COR-L47 (cell line): ENCODE measurements at places on chromosomes 1 and 21.
A peak's percentile ranks its signal among the peaks of the same experiment; 100 is the strongest.

GRCh38 chr21:43985690-43986251 is 26.3 kb upstream of the TRAPPC10 start:
- DNase-seq = no peak

DNA sequence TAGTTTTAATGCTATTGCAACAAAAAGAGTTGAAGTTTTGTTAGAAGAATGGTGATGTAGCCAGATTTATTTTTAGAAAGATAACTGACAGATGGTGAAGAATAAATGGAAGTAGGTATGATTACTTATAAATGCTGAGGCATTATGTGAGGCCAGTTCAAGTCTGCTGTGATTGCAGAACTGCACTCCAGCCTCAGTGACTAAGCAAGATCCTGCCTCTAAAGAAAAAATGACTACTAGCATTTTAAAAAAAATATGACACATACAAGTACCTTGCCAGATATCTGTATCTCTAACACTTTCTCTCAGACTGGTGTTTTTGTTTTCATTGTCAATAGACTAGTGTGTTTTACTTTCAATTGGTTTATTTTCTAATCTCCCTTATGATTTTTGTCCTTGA is 1242.4 kb upstream of the ADGRL4 start:
- no peak for DNase-seq

DNA sequence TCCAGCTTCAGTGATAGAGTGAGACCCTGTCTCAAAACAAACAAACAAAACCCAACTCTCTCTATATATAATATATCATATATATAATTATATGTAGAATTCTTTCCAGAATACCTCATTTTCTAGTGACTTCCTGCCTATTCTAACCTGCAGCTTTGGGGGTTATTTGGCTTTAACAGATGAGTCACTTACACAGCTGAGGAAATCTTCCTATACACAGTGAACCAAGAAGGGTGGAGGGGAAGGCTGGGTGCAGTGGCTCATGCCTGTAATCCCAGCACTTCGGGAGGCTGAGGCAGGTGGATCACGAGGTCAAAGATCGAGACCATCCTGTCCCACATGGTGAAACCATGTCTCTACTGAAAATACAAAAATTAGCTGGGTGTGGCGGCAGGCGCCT is 9.2 kb downstream of the RAB29 start:
- DNase-seq = no peak

GRCh38 chr1:63638875-63639274 is 45.7 kb downstream of the PGM1 start:
- no peak for DNase-seq

DNA sequence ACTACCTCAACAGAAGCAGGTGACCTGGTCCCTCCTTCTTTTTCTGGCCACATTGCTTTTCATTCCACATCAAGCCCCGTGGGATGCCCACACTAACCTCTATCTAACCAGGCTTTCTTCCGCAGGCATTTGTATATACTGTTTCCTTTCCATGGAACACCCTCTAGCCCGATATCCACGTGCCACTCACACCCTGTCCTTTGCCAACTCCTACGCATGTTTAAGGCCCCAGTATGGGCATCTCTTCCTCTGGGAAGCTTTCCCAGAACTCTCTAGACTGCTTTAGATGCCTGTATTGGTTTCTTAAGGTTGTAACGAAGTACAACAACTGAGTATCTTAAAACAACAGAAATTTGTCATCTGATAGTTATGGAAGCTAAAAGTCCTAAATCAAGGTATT is 121.0 kb downstream of the TNR start:
- no peak for DNase-seq

- DNase-seq = peak; percentile 57
Measured at GRCh38 chr1:93446837-93447451, 974 bp upstream of the FNBP1L start.

DNA sequence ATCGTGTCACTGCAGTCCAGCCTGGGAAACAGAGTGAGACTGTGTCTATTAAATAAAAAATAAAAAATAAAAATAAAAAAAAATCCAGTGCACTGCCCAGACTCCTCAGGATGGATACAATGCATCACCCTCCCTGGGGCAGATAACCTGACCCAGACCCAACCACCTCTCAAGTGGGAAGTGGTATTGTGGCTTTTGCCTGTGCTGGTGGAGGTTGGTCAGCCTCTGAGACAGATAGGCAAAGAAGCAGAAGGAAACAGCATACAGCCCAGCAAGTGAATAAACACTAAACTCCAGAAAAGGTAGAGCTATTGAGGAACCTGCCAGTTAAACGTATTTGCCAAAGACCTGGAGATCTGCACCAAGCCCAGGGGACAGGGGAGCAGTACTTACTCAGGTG is 22.0 kb downstream of the HHIPL2 start:
- DNase-seq = no peak

GRCh38 chr1:158095737-158096335 is 84.9 kb upstream of the CD1D start:
- DNase-seq = peak; percentile 24

GRCh38 chr1:39711104-39711965 is 20.1 kb upstream of the HPCAL4 start:
- no peak for DNase-seq

- DNase-seq = no peak
Measured at GRCh38 chr1:165137551-165138316, 218.8 kb downstream of the LMX1A start.

DNA sequence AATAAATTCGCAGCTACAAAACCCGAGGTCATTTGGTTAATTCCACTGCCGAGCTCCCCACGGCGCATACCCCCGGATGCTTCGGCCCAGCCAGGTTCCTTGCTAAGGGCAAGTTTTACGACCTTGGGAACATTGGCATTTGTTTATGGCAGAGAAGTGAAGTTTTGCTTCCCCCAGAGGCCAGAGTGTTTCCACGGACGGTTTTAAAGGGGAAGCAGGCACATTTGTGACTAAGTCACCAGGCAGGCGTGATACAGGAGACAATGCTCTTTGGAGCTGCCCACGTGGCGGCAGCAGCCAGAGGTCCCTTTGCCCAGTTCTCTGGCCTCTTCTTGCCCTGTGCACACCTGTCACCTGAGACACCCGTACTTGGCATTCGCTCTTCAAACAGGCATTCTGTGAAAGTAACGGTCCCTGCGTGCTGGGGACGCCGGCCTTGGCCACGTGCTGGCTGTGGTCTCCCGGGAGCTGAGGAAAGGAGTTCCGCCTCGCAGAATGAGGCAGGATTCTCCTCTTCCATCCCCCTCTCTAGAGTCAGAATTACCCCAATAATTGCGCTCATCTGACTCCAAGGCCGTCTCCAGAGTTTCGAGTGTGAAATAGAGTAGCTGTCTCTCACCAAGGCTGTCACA is 138.3 kb downstream of the PRDM16 start:
- DNase-seq = no peak

DNA sequence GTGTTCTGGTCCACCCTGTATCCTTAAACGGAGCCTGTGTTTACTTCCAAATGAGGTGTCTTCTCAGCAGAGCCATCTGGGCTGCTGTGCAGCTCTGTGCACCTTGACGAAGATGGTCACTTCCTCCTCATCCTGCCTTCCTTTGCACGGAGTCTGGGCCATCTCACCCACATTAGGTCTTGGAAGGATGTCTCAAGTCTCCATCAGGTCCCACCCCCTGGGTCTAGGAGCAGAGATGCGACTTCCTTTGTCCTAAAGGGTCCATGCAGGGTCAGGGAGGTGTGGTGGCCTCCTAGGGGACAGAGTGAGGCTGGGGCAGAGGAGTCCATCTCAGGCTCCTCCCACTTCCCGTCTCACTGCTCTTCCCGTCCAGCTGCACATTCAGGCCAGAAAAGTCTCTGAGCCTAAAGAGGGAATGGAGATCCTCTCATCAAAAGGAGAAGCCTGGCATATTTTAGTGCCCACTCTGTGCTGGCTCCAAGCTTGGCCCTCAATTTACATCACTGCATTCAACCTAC is 209.2 kb downstream of the MATN1 start:
- DNase-seq = no peak

DNA sequence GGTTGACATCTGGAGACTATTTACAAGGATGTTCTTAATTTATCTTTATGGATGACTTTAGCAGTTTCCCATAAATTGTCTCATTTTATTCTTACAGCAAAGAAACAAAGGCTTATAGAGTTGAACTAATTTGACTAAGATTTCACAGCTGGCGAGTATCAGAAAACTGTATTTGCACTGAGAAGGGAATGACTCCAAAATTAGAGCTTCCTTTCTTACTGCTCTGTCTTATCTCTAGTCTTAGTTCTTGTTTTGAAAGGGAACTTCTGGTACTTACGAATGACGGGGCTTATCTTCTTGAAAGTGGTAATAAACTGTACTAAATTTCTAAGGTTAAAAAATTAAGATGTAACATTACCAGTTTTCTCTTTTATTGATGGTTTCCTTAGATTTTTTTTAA is 13.6 kb downstream of the CNST start:
- DNase-seq = no peak

- DNase-seq = no peak
Measured at GRCh38 chr1:96367791-96368190, 353.8 kb upstream of the PTBP2 start.

DNA sequence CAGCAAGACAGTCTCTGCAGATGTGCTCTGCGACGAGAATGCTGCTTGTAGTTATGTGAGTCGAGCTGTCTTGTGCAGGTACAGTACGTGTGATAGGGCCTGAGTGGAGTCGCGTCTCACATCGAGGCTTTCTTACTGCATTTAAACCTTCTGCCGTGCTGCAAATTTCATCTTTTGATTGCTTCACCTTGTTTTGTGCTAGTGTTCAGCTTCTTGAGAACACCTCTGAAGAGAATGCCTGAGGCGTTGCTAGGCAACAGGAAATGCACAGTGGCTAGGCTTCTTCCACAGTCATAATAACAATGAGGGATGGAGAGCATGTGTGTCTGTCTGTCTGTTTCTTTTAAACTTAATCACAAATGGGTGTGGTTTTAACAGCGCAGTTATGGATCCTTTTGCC is 52.9 kb downstream of the MRPS6 start:
- no peak for DNase-seq

GRCh38 chr1:48039088-48040054 is 42.2 kb upstream of the TRABD2B start:
- peak; percentile 0 for DNase-seq

GRCh38 chr1:2544093-2544874 is 11.9 kb upstream of the TNFRSF14 start:
- DNase-seq = no peak

DNA sequence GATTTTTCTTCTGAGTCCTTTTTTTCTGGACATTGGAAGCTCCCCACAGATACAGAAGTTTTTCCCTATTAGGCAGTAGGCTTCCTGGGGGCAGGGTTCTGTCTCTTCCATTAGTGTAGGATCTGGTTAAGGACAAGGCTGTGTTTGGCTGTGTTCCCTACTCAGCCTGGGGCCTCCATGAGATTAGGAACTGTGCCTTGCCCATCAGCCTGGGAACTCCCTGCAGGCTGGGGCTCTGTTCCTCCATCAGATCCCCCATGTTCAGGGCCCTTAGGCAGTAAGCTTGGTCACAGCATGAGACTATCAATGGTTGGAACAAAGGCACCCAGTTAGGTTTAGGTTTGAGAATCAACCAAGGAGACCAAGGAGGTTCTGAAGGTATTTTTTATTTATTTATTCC is 22.7 kb downstream of the NAV1 start:
- no peak for DNase-seq

DNA sequence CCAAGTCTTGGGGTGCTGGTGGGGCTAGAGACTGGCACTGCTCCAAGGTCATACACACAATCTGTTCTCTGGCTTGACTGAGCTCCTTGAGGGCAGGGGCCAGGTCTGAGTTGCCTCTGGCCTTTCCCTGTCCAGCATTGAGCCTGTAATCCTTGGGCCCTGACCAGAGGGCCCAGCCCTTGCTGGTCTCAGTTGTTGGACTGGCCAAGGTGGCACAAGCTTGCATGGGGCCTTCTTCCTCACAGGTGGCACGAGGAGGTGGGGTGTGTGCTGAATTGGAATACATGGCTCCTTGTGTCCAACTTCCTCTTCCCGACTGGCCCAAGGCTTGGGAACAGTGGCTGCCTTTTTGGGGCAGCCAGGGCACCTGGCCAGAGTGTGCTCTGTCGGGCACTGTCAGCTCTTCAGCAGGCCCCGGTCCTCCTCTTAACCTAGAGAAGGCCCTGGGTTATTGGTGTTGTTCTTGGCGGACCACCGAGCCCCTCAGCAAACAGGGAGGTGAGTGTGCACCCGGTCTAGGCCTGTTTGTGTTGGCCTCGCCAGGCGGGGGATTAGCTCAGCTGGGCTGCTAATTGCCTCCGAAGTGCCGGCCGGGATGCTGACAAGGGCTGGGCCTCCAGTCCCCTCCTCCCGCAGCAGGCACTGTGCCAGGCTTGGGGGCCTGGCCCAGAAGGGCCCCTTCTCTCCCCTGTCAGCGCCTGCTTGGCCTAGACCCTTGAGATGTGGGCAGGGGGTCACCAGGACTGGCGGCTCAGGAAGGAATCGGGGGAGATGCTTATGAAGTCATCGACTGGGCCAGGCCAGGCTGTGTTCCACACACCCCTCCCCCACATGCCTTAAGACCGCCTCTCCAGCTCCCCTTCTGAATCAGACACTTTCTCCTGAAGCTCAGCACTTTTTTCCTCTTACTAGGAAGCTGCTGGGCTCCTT is 28.5 kb downstream of the WNT4 start:
- DNase-seq = no peak

- peak; percentile 63 for DNase-seq
Measured at GRCh38 chr1:162080472-162081015, 11.1 kb downstream of the NOS1AP start.

GRCh38 chr1:244730934-244731434 is 78.1 kb downstream of the DESI2 start:
- no peak for DNase-seq

- DNase-seq = no peak
Measured at GRCh38 chr1:29664711-29665110, 428.4 kb downstream of the PTPRU start.

- no peak for DNase-seq
Measured at GRCh38 chr1:31412205-31412604, 808 bp upstream of the SERINC2 start.

- no peak for DNase-seq
Measured at GRCh38 chr1:228542376-228542775, 55.2 kb downstream of the RNF187 start.

- DNase-seq = no peak
Measured at GRCh38 chr1:65769636-65770035, 23.1 kb upstream of the PDE4B start.

DNA sequence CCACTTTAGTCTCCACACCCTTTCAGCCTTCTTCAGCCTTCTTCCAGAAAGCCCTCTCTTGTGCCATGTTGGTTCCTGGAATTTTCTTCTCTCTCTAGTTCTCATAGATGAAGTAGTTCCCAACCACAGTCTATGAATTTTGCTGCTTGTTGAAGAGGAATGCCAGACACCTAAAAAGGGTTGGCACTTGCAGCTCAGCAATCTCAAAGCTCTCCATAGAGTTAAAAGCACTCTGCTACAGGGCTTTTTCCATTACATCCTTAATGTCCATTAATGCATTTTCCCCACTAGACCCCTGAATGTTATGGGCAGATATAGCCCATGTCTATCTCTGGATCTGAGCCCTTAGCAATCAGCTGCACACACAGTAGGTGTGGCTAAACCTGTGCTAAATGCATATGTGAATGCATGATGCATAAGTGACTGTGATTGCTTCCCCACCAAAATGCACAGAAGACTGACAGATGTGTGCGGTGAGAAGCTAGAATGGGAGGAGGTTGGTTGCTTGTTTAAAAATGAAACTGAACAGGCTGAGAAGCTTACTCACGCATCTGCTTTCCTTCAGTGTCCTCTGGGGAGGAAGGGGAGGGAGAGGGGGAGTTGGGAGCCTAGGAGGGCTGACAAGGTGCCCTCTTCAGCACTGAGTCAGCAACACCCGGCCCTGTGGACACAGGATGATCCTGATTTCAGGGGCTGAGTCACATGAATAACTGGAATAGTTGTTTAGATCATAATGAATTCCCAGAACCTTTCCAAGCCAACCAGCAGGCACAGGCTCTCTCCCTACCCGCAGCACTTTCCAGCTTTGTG is 146.1 kb upstream of the FGGY start:
- DNase-seq = no peak

- no peak for DNase-seq
Measured at GRCh38 chr1:101748077-101748476, 248.6 kb downstream of the OLFM3 start.
